ENCODE measurements at places on chromosomes 2 and 18. TPM values are rescaled to one million over a fixed set of nuclear protein-coding genes. Genes with fewer than 3 reads are reported as not detected.

Gene CCDC121
- 0.92 TPM for total RNA-seq

Gene GPR45
- not detected for total RNA-seq

Gene LTBP1
- total RNA-seq: 238 TPM

Gene CERKL
- total RNA-seq: not detected

Gene ZNF396
- total RNA-seq: 0.45 TPM

Gene SPC25
- total RNA-seq: 5.2 TPM

Gene SCYGR4
- not detected for total RNA-seq

Gene UGT1A3
- not detected for total RNA-seq

Gene ST8SIA5
- total RNA-seq: not detected

DNA sequence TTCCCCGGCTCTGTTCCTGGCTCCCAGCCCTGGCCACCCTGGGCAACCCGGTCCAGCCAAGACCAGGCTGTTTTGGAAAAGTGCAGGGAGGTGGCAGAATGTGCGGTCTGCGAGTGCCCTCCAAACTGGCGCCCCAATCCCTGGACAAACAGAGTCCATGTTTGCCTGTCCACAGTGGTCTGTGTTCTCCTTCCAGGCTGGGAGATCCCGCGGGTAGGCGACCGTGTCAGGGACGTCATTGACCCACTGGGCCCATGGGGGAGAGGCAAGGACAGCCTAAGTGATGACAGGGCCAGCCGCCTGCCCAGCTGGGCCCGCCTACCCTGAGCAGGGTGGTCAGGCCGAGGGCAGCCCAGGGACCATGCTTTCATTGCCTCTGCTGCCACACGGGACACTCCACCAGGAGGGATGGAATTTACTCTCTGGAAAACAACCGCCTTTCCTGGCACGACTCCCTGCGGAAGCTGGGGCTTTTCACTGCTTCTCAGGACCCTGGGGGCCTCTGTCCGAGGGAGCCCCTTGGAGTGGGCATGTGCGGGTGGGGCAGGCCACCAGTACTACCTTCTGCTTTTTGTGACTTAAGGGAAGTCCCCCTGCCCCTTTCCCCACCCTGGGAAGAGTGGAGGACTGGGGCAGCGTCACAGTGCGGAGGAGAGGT, 20.1 kb downstream of the CYP26B1 start:
- H3K4me1 ChIP-seq: peaks cover 9% of the 10 kb centered on the region
- no peak for DNase-seq
- H3K27me3 ChIP-seq: peaks cover 19% of the 10 kb centered on the region

- H3K4me1 ChIP-seq: peaks cover 8% of the 10 kb centered on the region
- no peak overlapping the region for H3K4me3 ChIP-seq
- H3K36me3 ChIP-seq: peaks cover 21% of the 10 kb centered on the region
- peaks cover 1% of the 10 kb centered on the region for H3K27me3 ChIP-seq
- no peak overlapping the region for H3K27ac ChIP-seq
- no peak for DNase-seq
Observed at GRCh38 chr18:58732471-58732870, 61.2 kb downstream of the MALT1 start.

GRCh38 chr2:67917332-67918054, 145.3 kb downstream of the C1D start:
- peak overlapping the region; percentile 75 for H3K4me3 ChIP-seq
- DNase-seq: peak; percentile 99
- peak overlapping the region; percentile 97 for H3K27ac ChIP-seq
- peaks cover 22% of the 10 kb centered on the region for H3K36me3 ChIP-seq
- H3K4me1 ChIP-seq: peaks cover 68% of the 10 kb centered on the region
- H3K27me3 ChIP-seq: no peaks in the 10 kb centered on the region

DNA sequence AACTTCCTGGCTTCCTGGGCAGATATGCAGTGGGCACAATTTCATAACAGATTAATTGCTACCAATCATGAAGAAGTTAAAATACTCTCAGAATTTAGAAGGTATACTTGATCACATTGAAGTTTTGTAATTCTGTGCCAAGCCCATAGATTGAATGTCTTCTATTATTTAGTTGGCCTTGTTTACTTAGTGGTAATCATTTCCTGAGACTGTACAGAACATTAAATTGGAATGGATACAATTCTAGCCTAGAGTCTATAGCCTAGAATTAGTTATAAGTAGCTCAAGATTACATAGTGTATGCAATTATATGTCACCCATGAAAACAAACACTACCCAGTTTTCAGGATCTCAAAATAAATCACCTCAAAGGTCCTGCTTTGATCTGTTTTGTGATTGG, 615.8 kb downstream of the XIRP2 start:
- H3K27ac ChIP-seq: no peak overlapping the region
- no peak for DNase-seq
- H3K4me1 ChIP-seq: no peaks in the 10 kb centered on the region

DNA sequence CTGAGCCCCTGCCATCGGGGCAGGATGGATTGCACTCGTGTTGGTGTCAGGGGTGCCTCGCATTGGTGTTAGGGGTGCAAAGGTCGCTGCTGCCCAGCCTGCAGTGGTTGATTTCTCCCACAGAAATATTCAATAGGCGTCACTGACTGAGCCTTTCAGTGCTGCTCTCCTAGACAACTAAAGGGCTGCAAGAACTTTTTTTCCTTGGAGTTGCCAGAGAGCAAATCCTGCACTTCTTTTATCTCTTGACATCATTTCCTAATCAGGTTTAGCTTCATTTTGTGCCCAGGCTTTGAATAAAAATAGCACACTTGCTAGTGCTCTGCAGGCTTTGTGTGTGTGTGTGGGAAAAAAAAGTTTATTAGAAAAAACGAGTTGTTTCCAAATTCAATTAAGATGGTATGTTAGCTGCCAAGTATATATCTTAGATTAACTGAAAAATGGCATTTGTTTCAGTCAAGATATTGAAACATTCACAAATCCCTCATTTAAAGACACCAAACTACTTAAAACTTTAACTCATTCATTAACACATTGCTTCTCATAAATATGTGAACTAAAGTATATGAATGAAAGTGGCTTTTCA, 125.6 kb downstream of the SOCS6 start:
- H3K4me1 ChIP-seq: peaks cover 35% of the 10 kb centered on the region
- peaks cover 3% of the 10 kb centered on the region for H3K27me3 ChIP-seq
- no peak overlapping the region for H3K27ac ChIP-seq
- no peak for DNase-seq

- no peak overlapping the region for H3K4me3 ChIP-seq
- H3K4me1 ChIP-seq: no peaks in the 10 kb centered on the region
- H3K27ac ChIP-seq: no peak overlapping the region
- no peak for DNase-seq
Observed at GRCh38 chr18:7485616-7486015, 81.5 kb upstream of the PTPRM start.

DNA sequence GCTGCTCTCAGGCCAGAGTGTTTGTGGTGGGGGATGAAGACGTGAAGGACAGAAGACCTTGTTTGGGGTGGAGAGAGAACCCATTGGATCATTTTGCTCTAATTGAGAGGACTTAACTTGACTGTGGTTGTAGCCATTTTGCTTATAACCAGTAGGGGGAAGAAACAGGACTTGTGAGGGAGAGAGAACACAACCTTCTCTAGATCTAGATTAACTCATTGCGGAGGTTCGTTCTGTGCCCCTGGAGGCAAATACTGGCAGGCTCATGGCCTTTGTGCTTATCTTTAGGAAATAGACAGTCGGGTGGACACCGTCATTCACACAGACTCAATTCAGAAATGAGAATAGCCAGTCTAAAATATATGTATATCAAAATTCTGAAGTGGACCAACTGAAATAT, 147.0 kb upstream of the LHCGR start:
- no peak overlapping the region for H3K27ac ChIP-seq
- no peaks in the 10 kb centered on the region for H3K27me3 ChIP-seq
- no peaks in the 10 kb centered on the region for H3K36me3 ChIP-seq
- no peak for DNase-seq

DNA sequence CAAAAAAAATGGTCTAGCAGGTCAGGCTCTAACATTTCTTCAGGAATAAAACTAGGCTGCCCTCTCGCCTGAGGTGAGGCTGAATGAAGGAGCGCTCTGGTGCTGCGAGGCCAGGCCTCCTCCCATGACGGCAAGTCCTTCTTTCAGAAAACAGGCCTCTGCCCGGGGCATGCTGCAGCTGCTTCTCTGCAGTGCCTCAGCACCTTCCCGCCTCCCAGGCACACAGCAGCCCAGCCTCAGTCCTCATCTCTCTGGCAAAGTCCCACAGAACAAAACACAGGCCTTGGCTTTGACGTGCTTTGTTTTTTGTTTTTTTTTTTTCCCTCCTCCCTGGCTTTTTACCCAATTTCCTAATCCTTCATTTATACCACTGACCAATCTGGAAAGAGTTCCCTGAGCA, 74.8 kb downstream of the BCL11A start:
- DNase-seq: no peak
- no peak overlapping the region for H3K27ac ChIP-seq
- H3K4me1 ChIP-seq: peaks cover 31% of the 10 kb centered on the region
- no peaks in the 10 kb centered on the region for H3K27me3 ChIP-seq

GRCh38 chr2:208101716-208102631, 22.4 kb downstream of the CRYGD start:
- peak; percentile 20 for DNase-seq
- no peak overlapping the region for H3K4me3 ChIP-seq

- no peak overlapping the region for H3K4me3 ChIP-seq
- H3K4me1 ChIP-seq: peaks cover 10% of the 10 kb centered on the region
- H3K27ac ChIP-seq: no peak overlapping the region
- peaks cover 14% of the 10 kb centered on the region for H3K27me3 ChIP-seq
- DNase-seq: no peak
Observed at GRCh38 chr2:60852282-60852860, 29.0 kb upstream of the REL start.

DNA sequence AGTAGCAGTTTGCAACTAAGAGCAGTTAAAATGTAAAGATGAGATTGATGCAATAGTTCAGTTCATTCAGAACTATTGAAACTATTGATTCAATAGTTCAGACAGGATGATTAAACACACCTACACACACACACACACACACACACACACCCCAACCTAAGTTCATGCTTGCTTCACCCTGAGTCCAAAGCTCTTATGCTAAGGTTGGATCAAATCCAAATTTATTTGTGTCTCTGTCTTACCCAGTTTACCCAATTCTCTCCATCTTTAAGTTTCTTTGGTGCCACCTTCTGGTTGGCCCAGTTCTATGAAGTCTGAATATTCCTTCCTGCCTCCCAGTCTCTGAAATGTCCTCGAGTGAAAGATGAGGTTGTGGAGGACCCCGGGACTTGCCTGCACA, 5.1 kb downstream of the SERPINB8 start:
- no peaks in the 10 kb centered on the region for H3K27me3 ChIP-seq
- peak; percentile 46 for DNase-seq
- H3K36me3 ChIP-seq: peaks cover 5% of the 10 kb centered on the region
- H3K27ac ChIP-seq: peak overlapping the region; percentile 55
